ENCODE measurements at places on chromosomes 6 and 20.

DNA sequence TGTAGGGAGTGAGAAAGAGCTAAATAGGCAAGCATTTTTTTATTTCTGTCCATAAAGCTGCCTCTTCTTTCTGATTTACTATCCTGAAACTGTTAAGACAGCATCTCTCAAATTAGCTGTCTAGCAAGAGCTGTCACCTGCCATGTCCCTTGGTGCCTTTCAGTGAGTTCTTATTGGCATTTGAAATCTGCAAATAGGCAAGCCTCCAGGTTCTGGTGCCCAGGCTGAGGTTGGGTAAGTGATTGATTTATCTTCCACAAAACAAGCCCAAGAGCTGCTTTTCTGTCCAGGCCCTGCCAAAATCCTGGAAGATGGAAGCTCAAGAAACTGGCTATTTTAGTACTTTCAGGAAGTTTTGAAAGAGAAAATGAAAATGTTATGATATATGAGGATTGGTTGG, 22.4 kb downstream of the MANEA start:
- DNase-seq, result no peak

DNA sequence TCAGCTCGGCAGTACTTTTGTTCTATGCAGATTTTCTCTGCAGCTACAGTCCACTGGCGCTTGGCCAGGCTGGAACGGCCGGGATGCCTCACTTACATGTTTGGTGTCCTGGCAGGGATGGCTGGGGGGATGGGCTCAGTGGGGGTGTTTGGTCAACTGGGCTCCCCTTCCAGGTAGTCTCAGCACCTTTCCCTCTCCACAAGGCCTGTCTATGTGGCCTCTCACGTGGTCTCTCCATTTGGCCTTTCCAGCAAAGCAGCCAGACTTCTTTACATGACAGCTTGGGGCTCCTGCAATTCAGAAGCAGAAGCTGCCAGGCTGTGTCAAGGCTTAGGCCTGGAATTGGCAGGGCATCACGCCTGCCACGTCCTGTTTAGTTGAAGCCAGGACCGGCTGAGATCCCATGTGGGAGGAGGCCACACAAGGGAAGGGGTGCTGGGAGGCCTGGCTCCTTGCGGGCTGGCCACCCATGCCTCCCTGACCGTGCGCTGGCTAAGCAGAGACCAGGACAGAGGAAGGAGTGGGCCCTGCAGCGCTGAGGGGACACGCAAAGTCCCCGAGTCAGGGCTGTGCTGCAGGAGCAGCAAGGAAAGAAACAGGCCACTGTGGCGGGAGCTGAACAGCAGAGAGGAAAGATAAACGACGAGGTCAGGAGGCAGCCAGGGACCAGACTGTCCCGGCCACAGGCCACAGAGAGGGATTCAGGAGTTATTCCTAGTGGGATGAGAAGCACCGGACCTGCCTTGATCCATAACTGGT, 38.9 kb downstream of the MGME1 start:
- no peak for DNase-seq

DNA sequence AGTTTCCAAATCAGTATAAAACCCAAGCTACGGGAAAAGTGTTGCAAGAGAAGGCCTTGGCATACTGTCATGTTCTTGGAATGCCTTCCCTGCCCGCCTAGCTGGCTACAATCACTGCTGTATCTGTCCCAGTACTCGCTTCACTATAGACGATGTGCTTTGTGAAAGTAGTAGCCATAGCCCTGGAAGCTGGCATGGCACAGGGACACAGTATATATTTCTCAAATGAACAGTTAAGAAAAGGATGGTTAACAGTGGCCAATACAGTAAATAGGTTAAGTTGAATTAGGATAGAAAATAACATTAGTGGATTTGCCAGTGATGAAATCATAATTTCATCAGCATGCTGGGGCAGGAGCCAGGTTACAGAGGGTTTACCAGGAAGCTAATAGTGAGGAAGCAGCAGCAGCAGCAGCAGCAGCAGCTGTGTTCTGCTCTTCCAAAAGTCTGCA, 499.3 kb downstream of the CDKAL1 start:
- no peak for DNase-seq

DNA sequence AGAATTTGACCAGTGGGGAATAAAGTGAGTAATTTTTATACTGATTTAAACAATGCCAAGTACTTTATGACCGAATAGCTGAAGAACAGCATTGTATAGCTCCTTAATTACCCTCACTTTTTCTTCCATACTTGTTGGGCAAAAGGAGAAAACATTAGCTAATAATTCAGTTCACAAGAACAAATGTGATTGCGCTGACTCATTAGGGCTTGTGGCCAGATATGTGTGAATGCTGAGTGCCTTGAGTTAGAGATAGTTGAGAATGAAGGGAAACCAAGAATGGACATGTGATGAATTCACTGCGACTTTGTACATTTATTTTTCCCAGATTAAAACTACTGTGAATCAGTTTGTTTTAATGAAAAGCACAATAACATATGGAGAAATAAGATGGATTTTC, 669.4 kb downstream of the TFAP2A start:
- DNase-seq, result no peak

- no peak for DNase-seq
These were observed 8.9 kb downstream of the NDUFAF4 start for GRCh38 chr6:96888745-96889144.

- no peak for DNase-seq
These were observed 27.1 kb upstream of the ZNF318 start for GRCh38 chr6:43396408-43397149.

GRCh38 chr6:33008944-33009861, at the start of gene HLA-DOA:
Gene HLA-DOA (minus strand): TSS chr6:33009591.
- peak; percentile 33 for DNase-seq

- DNase-seq, result peak; percentile 85
These were observed 99.1 kb downstream of the HIVEP2 start for GRCh38 chr6:142845624-142846458.

- DNase-seq, result no peak
These were observed 26.6 kb upstream of the ILRUN start for GRCh38 chr6:34723203-34723602.

DNA sequence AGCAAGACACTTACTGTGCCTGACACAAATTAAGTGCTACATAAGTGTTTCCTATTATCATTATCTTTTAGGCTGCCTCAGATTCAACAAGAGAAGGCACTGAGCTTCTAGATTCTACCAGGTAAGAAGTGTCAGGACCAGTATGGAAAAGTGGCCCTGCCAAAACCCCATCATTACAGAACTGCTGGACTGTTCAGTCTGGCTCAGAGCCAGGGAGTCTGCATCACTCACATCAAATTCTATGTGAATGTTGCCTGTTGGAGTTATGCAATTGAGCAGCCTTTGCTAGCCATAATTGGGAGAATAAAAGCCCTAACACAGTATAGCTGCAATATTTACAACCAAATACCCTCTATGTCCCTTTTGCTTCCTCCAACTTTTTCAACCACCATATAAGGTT, 70.9 kb downstream of the ATG5 start:
- no peak for DNase-seq

- DNase-seq, result no peak
These were observed 187.4 kb upstream of the RREB1 start for GRCh38 chr6:6920114-6920986.

- no peak for DNase-seq
These were observed 51.0 kb downstream of the RPS12 start for GRCh38 chr6:132865364-132865763.

DNA sequence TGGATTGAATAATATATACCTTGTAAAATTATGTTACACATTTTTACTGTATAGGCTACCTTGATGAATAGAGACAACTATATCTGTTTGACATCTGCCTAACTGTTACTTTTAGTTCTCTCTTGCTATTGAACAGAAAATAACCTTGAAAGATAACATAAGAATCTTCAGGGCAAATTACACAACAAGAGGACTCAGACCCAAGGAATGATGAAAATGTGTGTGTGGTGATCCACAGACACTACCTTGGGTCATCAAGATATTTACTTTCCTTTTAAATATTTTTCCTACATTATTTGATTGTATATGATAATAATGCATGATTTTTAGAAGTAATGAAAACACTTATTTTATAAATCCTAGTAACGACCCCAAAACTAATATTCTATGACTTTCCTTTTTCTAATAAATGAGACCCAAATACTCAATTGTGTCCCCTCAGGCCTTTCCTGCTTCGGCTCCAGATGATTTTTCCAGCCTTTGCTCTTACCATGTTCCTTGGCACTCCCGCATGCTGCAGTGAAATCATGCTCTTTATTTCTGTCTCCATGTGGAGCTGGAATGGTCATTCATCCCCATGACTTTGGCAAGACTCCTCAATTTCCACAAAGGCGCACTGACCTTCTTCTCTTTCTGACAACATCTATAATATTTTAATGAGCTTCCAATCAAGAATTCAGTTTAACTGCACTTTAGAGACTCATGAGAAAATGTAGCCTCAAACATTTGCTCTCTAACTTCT, 187.6 kb downstream of the EPM2A start:
- DNase-seq, result peak; percentile 33

- no peak for DNase-seq
These were observed 145.4 kb downstream of the UST start for GRCh38 chr6:148892247-148892646.

DNA sequence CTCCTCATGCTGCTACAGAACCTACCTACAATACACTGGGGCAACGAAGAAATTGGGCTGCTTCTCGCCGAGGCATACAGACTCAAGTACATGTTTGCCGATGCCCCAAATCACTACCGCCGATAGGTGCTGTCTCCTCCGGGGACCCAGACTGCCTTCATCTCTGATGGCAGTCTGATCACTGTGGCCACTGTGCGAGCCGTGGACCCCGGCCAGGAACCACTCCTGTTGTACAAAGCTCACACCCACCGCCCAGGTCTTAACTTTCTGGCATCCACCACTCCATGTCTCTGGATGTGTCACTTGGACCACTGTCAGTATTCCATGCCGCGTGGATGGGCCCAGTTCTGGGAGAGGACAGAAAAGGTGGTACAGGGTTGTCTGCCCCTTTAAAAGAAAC, 22.7 kb upstream of the RNF8 start:
- no peak for DNase-seq

DNA sequence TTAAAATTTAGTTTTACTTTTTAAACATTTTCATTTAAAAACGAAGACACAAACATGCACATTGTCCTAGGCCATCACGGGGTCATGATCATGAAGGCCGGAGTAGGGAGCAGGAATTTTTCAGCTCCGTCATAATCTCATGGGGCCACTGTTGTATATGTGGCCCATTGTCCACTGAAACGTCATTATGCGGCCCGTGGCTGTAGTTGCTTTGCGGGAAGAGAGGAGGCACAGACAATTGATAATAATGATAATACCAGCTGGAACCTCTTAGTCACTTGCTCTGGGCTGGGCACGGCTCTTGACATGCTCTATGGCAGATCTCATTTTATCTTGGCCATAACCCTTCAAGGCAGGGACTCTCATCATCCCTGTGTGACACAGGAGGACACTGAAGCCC, 56.5 kb upstream of the FNDC1 start:
- no peak for DNase-seq

- DNase-seq, result no peak
These were observed 61.7 kb downstream of the UTRN start for GRCh38 chr6:144346719-144347447.

DNA sequence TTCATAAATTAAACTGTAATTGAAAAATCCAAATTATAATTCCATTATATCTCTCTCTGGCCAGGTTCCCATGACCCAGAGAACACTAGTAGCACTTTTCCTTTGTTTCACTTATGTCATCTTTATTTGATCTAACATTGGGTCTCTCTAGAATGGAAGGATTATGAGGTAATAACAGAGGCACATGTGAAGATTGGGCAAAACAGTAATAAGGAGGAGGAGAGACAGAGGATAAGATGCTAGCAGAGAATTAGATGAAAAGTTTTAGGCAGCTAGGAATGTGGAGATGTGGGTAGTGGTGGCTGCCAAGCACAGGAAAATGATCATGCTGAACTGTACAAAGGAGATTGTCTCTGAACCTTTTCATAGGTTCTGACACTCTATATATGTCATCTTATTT, 3.3 kb downstream of the TAB2 start:
- DNase-seq, result no peak
